ENCODE measurements at places on chromosomes 7 and 10.

DNA sequence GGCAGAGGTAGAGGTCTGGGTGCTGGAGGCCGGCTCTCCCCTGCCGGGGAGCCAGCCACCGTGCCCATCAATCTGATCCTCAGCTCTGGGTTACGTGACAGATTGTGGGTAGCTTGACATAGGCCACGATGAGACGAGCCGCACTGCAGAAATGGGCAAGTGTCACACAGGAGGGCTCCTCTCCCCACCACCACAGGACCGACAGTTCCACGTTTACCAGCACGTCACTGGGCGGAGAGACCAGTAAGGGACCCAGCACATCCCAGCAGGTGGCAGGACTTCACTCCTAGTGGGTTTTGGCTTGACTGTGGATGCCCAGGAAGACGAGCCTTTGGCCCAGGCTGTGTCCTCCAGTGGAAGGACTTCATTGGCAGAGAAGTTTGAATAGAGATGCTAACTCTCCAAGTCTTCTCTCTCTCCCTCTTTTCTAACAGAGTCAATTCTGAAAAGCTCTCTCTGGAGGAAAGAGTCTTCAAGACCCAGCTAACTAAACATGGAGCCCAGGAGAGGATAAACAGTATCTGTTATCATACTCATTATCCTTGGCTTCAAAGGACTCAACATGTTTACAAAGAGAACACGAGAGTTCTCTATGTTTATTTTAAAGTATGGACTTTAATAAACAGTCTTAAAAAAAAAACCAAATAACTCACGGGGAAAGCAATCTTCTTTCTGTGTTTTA is 129.3 kb upstream of the JCAD start:
- DNase-seq = no peak

- DNase-seq = no peak
Observed at GRCh38 chr7:133614251-133614650, 361.4 kb downstream of the EXOC4 start.

DNA sequence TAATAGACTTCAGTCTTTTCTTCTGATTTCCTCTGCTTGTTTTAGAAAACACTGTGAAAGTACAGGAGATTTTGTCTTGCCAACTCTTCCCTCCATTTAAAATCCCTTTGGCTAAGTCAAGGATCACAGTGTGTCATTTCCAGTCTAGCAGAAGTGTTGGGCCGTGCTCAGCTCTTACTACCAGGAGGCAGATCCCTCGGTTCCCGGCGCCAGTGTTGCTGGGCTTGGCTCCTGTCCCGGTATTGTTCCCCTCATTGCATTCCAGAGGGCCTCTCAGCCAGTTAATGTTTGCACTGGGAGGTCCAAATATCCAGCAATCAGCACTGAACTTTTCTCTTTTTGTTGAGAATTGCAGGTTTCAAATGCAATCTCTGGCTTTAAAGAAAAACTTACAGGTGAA is 612.1 kb upstream of the MGMT start:
- DNase-seq = no peak

GRCh38 chr7:38681882-38682281 is 50.7 kb upstream of the AMPH start:
- no peak for DNase-seq

GRCh38 chr10:61761825-61762217 is 99.1 kb downstream of the CABCOCO1 start:
- DNase-seq = peak; percentile 39
